AG04450 (cell line): ENCODE measurements at places on chromosomes 2 and 18.

DNA sequence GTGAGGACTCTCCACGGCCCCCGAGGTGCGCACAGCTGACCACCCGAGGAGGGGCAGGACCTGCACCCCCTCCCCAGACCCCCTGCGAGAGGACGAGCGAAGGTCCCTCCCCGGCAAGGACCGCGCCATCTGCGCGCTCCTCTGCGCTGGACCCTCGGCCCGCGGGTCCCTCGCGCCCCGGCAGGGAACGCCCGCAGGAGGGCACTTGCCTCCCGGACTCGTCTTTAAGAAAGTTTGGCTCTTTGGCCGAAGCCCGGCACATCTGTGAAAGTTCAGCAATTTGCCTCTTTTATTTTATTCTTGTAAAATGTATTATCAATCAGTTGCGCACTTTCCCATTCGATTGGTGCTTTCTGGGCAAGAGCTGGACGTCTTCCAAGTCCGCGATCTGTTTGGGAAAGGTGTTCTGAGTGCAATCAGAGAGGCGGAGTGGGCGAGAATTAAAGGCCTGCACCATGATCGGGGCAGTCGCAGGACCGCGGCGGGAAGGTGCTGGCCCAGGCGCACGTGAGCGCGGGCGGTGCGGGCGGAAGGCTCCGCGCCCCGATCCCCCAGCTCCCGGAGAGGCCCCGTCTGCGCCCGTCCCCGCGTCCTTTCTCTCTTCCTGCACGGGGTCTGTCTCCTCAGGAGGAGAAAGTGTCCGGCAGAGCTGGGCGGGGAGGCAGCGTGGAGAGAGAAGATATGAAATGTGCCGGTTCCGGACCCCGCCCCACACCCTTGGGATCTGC, 1.6 kb upstream of the ALKAL2 start:
- DNase-seq: no peak

DNA sequence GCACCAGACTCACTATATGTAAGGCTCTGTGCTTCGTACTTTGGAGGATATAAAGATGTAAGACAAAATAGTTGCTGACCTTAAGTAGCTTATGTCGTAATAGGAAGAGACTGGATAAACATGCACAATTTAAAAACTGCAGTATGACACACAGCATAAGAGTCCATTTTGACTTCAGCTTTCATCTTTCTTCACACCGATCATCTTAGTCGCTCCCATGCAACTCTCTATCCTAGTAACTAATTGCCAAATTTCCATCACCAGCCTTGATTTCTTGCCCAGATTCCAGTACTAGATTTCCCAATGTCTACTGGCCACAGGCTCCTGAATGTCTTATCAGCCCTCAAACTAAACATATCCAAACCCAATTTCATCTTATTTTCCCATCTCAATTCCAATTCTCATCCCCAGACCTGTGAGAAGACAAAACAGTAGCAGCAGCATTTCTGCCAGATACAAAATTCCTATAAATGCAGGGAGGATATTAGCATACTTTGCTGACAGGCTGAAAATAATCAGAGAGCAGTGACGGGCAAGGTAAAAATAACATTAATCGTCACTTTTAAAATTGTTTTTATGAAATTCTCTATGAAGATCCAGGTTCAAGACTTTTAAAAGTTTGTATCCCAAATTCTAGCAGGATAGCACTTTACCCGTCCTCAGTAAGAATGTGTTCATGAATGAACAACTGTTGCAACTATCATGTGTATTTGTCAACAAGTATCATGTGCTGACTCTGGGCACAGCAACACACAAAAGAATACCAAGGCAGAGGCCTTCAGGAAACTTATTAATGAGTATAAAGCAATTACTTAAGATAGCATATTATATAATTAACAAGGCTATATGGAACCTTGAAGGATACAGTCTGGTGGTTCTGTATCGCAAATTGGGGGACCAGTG, 42.2 kb downstream of the KIDINS220 start:
- DNase-seq: peak; percentile 41

DNA sequence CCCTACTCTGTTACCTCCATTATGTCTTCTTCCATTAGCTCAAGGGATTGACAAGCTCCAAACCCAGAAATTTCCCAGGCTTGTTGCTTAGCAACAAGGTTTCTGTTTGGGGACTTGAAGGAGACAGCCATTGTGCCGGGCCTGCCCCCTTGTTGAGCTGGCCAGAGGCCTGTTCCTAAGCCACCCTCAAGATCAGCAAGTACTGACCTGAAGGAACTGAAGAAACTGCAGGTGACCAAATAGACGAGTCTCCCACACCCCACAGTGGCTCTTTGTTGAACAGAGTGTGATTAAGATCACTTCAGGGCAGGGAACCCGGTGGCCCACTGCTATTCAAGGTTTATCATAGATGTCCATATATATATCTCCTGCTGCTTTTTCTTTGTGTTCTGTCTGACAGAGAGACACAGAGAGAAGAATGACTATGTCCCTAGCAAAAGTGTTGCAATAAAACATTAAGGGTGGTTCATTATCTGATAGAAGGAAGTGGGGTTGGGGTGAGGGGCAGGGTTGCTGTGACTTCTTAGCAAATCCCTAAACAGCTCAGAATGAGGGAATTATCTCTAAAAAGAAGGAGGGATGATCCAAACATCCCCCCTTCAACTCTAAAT, 69.2 kb downstream of the RNF144A start:
- DNase-seq: no peak

GRCh38 chr2:233449081-233449901, 95.0 kb downstream of the DGKD start:
- DNase-seq: no peak

GRCh38 chr18:78731016-78731397, 248.6 kb upstream of the SALL3 start:
- no peak for DNase-seq

- DNase-seq: no peak
Measured at GRCh38 chr2:199847181-199847864, 3.7 kb downstream of the FTCDNL1 start.

DNA sequence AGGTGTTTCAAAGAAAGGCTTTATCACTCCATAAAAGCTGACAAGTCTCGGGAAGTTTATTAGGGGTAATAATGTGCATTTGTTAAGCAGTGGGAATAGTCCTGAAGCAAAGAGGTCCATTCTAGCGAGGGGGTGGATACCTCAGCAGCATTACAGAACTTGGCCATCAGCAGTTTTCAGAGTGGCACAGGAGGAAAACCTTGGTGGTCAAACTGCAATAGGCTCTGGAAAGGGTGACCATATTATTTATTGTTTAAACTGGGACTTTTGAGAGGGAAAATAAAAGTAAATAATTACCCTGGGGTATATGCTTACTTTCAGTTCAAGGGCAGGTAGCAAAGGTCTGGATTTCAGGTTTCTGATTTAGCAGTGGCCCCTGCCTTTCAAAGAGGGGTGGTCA, 115.5 kb upstream of the KLHL14 start:
- DNase-seq: no peak

DNA sequence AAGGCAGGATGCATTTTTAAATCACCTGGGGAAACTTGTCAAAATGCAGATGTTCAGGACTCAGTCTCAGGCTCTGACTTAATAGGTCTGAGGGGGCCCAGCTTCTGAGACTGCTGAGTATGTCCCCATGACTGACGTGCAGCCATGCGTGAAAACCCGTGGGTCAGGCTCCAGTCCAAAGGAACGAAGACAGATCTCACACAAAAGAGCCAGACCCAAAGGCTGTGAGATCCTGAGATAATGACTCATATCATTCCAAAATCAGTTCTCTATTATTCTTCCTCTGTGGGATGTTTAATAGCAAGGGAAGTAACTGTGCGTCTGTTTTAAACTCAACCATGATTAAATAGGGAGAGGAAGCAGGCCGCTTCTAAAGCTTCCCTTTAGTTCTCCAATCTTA, 107.4 kb upstream of the ACAA2 start:
- no peak for DNase-seq

DNA sequence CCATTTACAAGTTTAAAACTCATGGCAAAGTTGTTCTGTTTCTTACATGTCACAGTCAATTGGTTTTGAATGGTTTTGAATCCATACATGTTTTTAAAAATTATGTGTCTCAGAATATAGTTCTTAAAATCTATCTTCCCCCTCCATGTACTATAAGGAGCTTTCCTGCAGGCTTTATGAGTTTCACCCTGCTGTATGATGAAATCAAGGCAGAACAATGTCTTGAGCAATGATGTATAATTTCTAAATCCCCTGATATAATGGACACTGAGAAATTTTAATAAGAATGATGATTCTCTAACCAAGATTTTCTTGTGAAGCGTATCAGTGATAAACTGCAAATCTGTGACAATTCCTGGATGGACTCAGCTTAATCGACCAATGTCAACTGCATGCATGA, 10.6 kb upstream of the ZNF516 start:
- no peak for DNase-seq

GRCh38 chr2:22902662-22903165, 482.3 kb upstream of the KLHL29 start:
- no peak for DNase-seq

DNA sequence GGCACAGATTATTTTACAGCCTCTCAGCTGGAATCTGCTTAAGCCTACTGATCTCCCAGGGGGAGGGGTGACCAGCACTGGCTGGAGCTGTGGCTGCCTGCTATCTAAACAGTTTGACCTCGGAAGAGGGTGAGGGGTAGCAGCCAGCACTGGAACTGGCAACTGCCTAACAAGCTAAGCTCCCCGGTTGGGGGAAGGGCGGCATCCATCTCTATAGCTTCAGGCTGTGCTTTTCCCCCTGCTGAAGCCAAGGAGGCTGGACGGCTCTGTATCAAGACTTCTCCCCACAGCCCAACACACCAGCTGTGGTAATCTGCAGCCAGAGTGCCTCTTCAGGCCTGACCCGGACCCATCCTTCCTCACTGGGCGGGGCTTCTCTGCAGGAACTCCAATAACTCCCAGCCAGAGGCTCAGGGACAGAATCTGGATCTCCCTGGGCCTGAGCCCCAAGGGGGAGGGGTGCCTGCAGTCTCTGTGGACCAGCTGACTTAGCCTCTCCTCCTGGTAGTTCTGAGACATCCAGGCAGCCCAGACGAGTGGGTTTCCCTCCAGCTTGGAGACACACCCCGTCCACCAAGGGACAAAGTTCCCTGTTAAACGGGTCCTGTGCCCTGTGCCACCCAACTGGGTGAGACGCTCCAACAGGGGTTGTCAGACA, 560.2 kb downstream of the LRP1B start:
- no peak for DNase-seq

DNA sequence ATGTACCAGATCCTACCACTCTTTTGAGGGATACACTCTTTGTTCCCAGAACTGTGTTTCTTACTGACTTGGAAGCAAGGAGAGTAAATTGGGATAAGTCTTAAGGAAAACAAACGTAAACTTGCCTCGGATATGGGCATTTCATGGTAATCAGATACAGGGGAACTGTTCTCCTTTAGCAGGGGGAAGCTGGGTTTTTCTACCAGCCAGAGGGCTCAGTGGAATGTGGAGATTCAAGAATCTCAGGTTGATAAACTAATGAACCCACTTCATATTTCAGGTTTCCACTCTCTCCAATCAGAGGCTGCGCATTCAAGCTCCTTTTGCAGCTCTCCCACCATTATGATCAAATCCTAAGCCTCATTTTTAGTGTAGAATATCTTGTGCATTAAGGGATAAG, 676.5 kb upstream of the FSHR start:
- no peak for DNase-seq

GRCh38 chr2:105592288-105592687, 152.4 kb upstream of the NCK2 start:
- no peak for DNase-seq

DNA sequence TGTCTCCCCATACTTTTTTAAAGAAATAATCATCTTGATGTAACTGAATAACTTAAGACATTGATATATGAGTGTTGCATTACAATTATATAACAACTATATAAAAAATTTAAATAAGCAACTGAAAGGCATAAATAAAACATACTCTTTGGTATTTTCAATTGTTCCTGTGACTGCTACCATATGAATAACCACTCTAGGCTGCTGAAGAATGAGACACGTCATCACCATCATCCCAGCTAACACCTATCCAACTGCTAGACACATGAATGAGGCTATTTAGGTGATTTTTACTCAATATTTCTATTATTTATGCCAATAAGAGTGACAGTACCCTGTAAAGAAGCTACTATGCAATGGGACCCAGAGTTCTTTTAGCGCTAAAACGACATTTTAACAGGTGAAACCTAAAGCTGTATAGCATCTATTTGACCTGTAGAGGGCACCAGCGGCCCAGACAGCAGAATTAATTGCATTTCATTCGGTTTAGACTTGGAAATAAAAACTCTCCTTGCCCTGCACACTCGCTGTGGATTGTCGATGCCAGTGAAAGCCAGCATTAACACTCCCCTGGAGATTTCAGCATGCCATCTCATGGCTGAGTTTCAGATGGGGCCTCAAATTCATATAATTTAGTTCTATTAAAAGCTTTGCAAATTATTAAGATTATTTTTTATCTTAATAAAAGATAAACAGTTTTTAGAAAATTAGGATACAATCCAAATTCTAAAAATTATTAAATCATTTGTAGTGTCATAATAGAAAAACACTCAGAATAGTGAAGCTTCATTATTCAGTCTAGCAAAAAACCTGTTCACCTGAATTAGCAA, 89.4 kb upstream of the MAP2 start:
- DNase-seq: peak; percentile 13

DNA sequence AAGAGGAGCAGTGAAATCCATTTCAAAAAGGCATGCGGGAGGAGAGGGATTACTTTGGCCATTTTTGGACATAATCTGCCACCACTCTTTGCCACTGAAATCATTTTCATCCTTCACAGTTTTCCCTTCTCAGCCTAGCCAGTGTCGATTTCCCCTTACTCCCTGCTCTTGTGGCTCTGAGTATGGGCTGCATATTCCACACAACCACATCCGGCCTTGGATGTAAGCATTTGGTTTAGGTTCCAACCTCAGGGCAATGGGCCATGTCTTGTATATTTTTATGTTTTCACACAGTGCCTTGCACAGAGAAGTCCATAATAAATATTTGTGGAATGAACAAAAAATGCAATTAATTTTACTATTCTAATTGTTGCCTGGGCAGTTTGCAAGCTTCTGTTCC, 7.7 kb upstream of the SERPINE2 start:
- DNase-seq: no peak

DNA sequence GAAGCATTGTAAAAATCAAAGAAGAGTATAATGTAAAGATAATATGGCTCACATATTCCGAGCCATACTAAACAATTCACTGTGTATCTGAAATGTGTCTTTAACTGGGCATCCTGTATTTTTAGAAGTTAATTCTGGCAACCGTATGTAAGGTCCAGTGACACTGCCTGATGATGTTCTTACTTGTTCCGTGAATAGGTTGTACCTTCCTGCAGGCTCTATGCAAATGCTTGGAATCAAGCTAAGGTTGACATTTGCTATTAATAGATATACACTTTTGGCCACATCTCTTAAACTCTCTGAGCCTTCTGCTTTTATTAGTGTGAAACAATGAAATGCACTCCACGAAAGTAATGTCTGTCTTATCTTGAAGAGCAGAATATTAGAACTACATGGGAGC, 534.6 kb downstream of the CCDC85A start:
- DNase-seq: no peak

GRCh38 chr2:3174626-3175567, 202.7 kb downstream of the EIPR1 start:
- no peak for DNase-seq
